Stimulated activated CD4-positive, alpha-beta T cell treated with anti-CD3 and anti-CD28 coated beads, TNF-alpha, amount 100 ng/mL, for 24 hours (primary cell): ENCODE measurements at places on chromosomes 6 and 20.

DNA sequence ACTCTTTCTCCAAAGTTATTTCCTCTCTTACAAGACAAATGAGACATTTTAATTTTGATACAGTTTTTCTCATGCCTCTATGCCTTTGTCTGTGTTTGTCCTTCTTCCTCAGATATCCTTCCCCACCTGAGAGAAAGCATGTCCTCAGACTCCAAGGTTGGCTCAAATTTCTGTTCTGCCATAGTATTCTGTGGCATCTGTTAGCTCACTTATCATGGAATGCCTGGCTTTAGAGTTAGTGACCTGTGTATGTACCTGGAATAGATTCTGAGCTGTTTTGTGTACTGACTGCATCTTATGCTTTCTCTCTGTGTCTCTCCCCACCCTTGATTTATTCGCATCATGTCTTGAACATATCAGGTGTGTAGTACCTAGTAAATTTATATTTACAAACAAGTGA is 90.0 kb downstream of the CENPW start:
- no peak for DNase-seq

- DNase-seq = no peak
Measured at GRCh38 chr20:62050166-62051120, 15.2 kb downstream of the TAF4 start.

DNA sequence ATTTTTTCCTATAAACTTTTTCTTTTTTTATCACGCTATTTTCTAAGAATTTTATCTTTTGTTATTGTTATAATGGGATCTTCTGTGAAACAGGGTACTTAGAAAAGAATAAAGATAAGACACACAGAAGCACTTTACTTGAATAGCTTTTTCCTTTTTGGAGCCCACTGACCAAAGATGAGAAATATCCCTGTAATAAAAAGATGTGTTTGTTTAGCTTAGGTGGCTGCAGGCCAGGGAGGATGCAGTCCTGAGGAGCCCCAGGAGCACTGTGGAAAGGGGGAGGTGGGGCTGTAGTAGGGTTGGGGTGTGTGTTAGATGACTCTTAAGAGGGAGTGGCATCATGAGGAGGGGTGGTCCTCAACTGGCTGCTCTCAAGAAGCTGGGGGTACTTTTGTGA is 128.6 kb downstream of the ARID1B start:
- no peak for DNase-seq

- peak; percentile 68 for DNase-seq
Measured at GRCh38 chr20:31861385-31862156, 8.8 kb downstream of the DUSP15 start.

DNA sequence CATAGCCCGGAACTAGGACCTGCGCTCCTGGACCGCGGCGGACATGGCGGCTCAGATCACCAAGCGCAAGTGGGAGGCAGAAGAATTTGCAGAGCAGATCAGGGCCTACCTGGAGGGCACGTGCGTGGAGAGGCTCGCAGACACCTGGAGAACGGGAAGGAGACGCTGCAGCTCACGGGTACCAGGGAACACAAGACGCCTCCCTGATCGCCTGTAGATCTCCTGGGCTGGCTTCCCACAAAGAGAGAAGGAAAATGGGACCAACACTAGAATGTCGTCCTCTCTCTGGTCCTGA is 15.1 kb upstream of the HLA-A start:
- no peak for DNase-seq

- DNase-seq = no peak
Measured at GRCh38 chr6:32196682-32197616, 4.5 kb upstream of the GPSM3 start.

DNA sequence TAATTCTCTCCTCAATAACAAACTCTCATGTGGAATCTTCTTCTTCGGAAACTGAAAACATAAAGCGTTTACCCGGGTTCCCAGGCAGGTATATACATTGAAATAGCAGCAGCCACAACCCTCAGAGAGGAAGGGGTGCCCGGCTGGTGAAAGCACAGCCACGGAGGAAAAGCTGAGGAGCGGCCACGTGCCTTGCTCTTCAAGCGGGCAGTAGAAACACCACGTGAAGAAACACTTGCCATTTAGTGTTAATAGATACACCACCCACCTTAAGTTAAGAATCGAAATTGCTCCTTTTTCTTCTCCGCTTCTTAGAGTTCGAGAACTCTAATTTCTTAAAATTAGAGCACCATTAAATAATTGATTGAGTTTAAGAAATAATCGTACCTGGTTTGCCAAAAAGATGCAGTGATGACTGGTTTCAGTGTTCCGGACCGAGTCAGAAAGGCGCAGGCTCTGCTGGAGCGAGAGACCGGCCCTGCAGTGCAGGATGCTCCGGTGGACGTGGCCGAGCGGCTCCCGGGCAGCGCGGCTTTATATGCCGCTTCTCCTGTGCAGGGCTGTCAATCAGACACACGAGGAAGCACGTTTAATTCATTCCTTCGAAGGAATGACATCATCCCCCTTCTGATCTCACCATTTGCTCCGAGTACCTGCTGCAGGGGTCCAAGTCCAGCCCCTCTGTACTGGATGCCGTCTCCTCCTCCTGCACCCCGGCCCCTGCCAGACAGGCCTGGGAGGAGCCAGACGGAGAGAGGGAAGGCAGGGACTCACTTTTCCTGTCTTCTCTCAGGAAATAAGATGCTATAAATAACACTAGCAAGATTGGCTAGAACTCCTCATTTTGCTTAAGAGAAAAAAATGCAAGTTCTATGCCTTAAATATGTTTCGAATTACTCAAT is at the start of gene THBS2:
TSS of gene THBS2 (minus strand) at position 510 of the 902 bp plus-strand sequence. CDS start 3,062 bp downstream, outside the sequence.
- no peak for DNase-seq
